ENCODE measurements at places on chromosomes 16 and 17. TPM values are rescaled to one million over a fixed set of nuclear protein-coding genes. Genes with fewer than 3 reads are reported as not detected.

The KRT36 gene
- total RNA-seq = not detected

The LHX1 gene
- total RNA-seq = not detected

The CLDN7 gene
- 1.7 TPM for total RNA-seq

The MILR1 gene
- 0.65 TPM for total RNA-seq

The PRR35 gene
- not detected for total RNA-seq

The LGALS3BP gene
- total RNA-seq = 193 TPM

The AURKB gene
- 128 TPM for total RNA-seq

The ZP2 gene
- not detected for total RNA-seq

The DDX42 gene
- 143 TPM for total RNA-seq

The CFAP119 gene
- total RNA-seq = 4.4 TPM

The CCT6B gene
- 1.5 TPM for total RNA-seq

The RNFT1 gene
- total RNA-seq = 25.0 TPM

The MMP2 gene
- total RNA-seq = 0.28 TPM

The AANAT gene
- total RNA-seq = not detected

The CDC6 gene
- 67.9 TPM for total RNA-seq

The ARL4D gene
- total RNA-seq = 2.4 TPM

The CA7 gene
- total RNA-seq = not detected

The MYBBP1A gene
- total RNA-seq = 59.1 TPM

The ARHGAP44 gene
- not detected for total RNA-seq

The FOXK2 gene
- 59.6 TPM for total RNA-seq

The CDH1 gene
- 0.51 TPM for total RNA-seq

The SMURF2 gene
- 27.0 TPM for total RNA-seq

The GRB7 gene
- 0.37 TPM for total RNA-seq

The SHISA6 gene
- total RNA-seq = not detected

The CDH16 gene
- total RNA-seq = not detected

The ELMO3 gene
- total RNA-seq = 9.4 TPM

The ATXN1L gene
- total RNA-seq = 27.8 TPM

The MT1F gene
- 27.8 TPM for total RNA-seq

The TNFRSF13B gene
- total RNA-seq = not detected

The GHDC gene
- 22.0 TPM for total RNA-seq

The EPX gene
- not detected for total RNA-seq

The SPNS2 gene
- total RNA-seq = 6.9 TPM

The RAB11FIP3 gene
- 28.8 TPM for total RNA-seq

The PTX4 gene
- not detected for total RNA-seq

The KCNH6 gene
- not detected for total RNA-seq

The TMEM220 gene
- total RNA-seq = 1.7 TPM

The PROCA1 gene
- total RNA-seq = 12.1 TPM

The COPZ2 gene
- 8.8 TPM for total RNA-seq

The GPR179 gene
- 0.06 TPM for total RNA-seq

The RPH3AL gene
- 2.1 TPM for total RNA-seq

The TMEM235 gene
- not detected for total RNA-seq

The CCL1 gene
- total RNA-seq = not detected

The CD7 gene
- total RNA-seq = 320 TPM

The B4GALNT2 gene
- not detected for total RNA-seq

The HOXB9 gene
- total RNA-seq = 0.23 TPM

The PABPN1L gene
- not detected for total RNA-seq

The GSG1L gene
- total RNA-seq = not detected

The KRTAP1-1 gene
- total RNA-seq = not detected

The MYH2 gene
- not detected for total RNA-seq

The TMC8 gene
- 340 TPM for total RNA-seq

The PRSS22 gene
- not detected for total RNA-seq
